ENCODE measurements at places on chromosomes 13 and 19. TPM values are rescaled to one million over a fixed set of nuclear protein-coding genes. Genes with fewer than 3 reads are reported as not detected.

Gene KIR3DL1
- not detected for total RNA-seq

Gene CDK8
- total RNA-seq: 15.4 TPM

Gene ZNF256
- total RNA-seq: 11.1 TPM

Gene SERP2
- total RNA-seq: not detected

Gene MEF2B
- not detected for total RNA-seq

Gene C1QTNF9
- total RNA-seq: not detected

Gene TNFSF9
- not detected for total RNA-seq

Gene PRR22
- total RNA-seq: 1.0 TPM

Gene RNF225
- not detected for total RNA-seq

Gene ARMC6
- 41.3 TPM for total RNA-seq

Gene MADCAM1
- total RNA-seq: 0.56 TPM

Gene PNMA8A
- total RNA-seq: 33.8 TPM

Gene NEK5
- 0.13 TPM for total RNA-seq

DNA sequence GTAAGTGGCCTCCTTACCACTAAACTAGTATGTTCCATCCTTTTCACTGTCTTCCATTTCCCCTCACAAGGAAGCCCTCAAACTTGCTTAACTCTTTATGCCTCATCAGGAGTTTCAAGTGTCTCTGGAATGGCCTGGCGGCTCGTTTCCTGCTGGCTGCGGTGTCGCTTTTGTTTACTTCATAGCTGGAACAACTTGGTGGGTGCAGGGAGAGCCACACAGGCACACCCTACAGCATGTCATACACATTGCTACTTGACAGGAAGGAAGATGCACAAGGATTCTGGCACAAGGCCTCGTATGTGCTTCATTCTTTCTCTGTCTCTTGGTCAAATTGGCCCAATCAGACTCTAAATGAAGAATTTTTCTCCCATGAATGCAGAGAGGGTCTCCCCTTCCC lies 488.3 kb downstream of the FOXO1 start:
- DNase-seq: no peak

- no peak for DNase-seq
Observed at GRCh38 chr13:91358387-91358782, 10.9 kb downstream of the MIR17HG start.

DNA sequence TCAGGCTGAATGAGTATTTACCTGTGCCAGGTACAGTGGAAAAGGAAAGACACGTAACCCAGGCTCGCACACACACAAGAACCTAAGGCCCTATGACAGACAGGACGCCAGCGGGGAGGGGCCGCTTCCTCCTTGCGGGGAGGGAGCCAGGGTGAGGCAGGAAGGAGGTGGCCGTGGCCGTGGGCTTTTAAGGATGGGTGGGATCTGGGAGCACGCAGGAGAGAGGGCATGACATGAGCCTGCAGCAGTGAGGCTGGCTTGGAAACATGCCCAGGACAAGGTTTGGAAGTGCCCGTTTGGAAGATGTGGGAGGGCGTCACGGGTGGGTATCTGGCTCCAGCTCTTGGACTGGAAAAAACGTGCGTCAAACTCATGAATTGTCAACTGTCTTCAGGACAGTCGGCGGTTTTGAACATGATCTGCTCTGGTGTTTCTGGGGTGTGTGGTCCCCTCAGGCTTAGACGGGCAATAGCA lies 20.1 kb downstream of the SH3GL1 start:
- DNase-seq: peak; percentile 51

DNA sequence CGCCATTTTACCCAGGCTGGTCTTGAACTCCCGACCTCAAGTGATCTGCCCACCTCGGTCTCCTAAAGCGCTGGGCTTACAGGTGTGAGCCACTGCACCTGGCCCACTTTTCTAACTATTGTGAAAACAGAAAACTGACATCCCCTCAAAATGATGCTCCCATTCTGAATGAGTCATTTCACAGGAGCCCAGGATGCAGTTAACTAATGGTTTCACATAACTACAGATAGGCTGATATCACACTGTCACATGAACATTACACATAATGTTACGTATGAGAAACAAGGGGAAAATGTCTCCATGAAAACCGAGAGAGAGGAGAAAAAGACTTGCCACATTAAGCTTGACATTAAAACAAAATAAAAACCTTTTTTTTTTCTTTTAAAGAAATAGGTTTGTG lies 37.5 kb downstream of the N4BP2L2 start:
- no peak for DNase-seq

GRCh38 chr19:40575326-40575725 lies 1.3 kb upstream of the SHKBP1 start:
- DNase-seq: no peak

- no peak for DNase-seq
Observed at GRCh38 chr19:55459950-55460657, 1.3 kb downstream of the ISOC2 start.

- DNase-seq: no peak
Observed at GRCh38 chr13:111076155-111077013, 38.7 kb upstream of the ARHGEF7 start.

DNA sequence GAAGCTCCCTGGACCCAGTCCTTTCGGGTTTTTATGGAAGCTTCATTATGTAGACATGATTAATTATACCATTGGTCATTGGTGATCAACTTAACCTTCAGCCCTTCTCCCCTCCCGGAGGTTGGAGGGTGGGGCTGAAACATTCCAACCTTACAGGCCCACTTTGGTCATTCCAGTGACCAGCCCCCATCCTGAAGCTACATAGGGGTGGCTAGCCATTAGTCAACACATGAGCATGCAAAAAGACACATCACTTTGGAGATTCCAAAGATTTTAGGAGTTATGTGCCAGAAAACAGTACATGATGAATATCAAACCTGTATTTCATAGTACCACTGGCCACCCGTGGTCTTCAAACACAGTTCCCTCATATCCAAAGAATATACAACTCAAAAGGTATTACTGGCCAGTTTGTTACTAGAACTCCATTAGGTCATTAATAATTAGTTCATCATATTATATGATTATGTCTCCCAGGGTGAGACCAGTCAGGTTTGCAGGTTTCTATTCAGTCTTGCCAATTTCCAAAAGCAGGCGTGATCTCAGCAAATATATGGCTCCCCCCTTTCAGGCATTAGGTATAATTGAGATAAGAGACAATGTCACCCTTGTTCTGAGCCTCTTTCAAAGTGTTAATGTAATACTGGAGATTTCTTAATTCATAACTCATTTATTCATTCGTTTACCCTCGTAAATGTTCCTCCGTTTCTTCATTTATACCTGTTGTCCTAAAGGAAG lies 11.1 kb downstream of the PPP5C start:
- no peak for DNase-seq

DNA sequence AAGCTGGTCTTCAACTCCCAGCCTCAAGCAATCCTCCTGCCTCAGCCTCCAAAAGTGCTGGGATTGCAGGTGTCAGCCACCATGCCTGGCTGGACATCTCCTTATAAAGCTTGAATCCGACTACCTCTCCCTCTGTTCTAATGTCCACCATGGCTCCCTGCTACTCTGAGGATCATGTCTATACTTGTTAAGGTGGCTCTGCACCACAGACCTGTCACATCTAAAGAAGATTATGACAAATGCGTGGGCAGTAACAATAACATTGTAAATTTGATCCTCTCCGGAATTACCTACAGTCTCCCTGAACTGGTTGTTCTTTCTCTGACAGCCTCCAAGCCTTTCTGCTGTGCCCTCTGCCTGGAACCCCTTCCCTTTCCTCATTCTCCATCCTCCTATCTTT lies 1.8 kb downstream of the NXNL1 start:
- no peak for DNase-seq

DNA sequence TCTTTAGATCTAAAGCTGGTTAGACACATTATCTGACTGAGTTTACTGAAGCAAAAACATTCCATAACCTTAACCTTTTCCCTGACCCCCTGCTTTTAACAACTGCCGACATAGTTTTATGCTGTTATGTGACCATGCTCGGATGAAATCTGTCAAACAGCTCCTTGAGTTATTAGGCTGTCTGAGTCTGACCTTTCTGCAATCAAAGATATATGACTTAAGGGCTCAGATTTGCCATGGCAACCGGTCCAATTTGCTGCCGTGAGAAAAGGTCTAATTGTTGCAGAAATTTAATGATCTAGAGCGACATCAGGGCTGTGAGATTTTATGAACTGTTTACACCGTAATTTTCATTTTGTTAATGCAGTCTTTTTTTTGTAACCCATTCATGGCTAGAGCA lies 61.8 kb downstream of the URI1 start:
- no peak for DNase-seq

DNA sequence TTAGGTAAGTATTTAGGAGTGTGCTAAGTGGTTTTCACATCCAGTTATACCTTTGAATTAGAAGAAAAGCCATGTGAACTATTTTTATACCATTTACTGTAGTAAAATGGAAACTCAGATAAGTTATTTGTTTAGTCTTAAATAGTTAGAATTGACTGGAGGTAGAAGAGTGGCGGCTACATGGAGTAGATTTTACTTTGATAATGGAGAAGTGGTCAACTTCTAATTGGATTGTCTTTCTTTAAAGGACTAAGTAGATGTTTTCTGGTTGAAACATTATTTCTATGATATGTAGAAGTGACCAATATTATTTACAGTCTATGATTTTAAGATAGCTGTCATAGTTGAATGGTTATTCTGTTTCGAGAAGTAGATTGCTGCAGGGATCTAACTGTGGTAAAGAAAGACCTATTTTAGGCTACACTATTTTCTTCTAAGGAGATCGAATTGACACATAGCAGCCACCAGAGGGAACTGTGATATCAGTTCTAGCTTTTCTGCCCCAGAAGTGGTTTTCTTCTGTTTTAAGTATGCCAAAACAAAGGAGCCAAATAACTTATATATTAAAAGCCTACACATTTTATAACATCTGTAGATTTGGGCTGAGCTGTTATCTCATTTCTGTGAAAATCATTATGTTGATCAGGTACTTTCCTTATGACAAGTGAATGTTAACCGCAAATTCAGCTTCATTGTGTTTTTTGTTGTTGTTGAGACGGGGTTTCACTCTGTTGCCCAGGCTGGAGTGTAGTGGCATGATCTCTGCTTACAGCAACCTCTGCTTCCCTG lies 26.1 kb downstream of the ZMYM2 start:
- DNase-seq: peak; percentile 13

- no peak for DNase-seq
Observed at GRCh38 chr19:11061952-11062351, 27.3 kb upstream of the LDLR start.

DNA sequence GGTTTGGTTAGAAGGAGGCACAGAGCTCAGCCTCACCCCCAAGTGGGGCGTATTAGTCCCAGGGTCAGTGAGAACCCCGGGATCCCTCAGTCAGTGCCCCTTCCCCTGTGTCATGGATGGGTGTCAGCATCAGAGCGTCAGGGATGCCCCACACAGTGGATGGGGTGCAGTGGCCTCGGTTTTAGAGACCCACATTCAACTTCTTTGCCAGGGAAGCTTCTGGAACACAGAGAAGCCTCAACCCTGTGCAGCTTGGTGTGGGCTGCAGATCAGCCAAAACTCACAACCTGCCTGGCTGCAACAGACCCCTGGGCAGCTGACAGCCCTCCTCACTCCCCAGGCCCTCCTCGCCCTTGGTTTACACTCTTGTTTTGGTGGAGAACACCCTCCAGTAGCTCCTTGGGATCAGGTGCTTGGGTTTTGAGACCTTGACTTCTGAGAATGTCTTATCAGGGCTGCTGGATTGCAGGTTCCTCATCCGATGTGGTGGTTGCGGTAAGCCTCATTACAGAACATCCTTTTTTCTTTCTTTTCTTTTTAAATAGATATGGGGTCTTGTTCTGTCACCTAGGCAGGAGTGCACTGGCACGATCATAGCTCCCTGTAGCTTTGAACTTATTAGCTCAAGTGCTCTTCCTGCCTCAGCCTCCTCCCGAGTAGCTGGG lies 11.0 kb downstream of the ZNF333 start:
- DNase-seq: no peak

DNA sequence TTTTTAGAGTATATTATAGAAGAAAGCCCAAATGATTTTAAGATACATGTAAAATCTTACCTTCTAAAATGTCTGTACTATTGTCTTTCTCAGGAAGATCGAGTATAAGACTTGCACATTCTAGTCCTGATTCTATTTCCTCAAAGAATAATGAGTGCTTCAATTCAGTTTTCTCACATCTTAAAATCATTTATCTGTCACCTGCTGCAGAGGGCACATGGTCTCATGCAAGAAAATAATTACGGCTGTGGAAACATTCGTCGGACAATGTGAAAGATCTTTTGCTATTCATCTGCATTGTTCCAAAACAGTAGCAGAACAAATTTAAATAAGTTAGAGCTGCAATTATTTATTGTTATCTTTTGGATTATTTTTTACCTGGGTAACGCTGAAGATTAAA lies 1403.5 kb downstream of the PCDH9 start:
- DNase-seq: no peak

- DNase-seq: no peak
Observed at GRCh38 chr19:14425696-14426138, 6.6 kb upstream of the DDX39A start.

GRCh38 chr13:98761126-98761985 lies 8.9 kb upstream of the SLC15A1 start:
- no peak for DNase-seq

GRCh38 chr19:54967611-54968010 lies 1.4 kb downstream of the NLRP2 start:
- no peak for DNase-seq

GRCh38 chr13:31036731-31037695 lies 104.6 kb downstream of the TEX26 start:
- no peak for DNase-seq

DNA sequence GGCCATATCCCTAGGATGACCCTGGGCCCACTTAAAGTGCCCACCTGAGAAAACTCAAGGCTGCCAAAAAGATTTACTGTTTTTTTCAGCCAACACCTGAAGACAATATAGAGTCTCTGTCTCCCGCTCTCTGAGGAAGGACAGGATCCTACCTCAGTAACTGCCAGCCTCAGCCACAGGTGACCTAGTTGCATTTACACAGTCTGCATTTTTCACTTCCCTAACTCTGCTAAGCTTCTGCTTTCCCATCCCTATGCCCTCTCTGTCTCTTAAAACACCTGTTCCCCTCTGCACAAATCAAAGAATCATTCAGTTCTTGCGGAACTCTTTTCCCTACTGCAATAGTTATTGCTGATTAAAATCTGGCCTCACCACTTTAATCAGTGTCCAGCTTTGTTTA lies 609.5 kb downstream of the UQCRFS1 start:
- DNase-seq: no peak

- no peak for DNase-seq
Observed at GRCh38 chr13:32645854-32646253, 59.6 kb downstream of the PDS5B start.

GRCh38 chr19:44796701-44797115 lies 12.2 kb upstream of the BCAM start:
- no peak for DNase-seq

GRCh38 chr13:51800486-51800885 lies 3.5 kb downstream of the DHRS12 start:
- DNase-seq: no peak

DNA sequence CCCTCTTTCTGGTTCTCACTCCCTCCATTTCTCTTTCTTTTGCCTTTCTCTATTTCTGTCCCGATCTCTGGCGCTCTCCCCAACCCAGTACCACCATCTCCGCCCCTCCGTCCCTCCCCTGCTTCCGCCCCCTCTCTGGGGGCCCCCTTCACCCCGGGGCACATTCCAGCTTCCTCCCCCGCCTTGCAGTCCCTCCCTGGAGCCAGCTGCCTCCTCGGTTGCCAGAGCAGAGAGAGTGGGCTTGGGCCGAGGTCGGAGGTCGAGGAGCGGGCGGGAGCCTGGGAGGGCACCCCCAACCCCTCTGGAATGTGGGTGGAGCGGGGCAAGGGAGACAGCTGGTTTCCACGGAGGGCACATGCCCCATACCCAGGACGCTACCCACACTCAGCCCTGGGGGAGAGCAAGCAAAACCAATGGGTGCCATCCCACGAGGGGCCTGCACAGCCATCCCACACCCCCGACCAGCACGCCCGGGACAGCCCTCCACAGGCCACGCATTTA lies 6.5 kb upstream of the CIRBP start:
- DNase-seq: no peak
